ENCODE measurements at places on chromosomes 6 and 20.

- DNase-seq, result no peak
Measured at GRCh38 chr6:167479901-167480648, 155.2 kb downstream of the TTLL2 start.

- no peak for DNase-seq
Measured at GRCh38 chr6:155216312-155217046, 47.3 kb upstream of the CLDN20 start.

- no peak for DNase-seq
Measured at GRCh38 chr20:62913043-62913630, 13.2 kb downstream of the DIDO1 start.

DNA sequence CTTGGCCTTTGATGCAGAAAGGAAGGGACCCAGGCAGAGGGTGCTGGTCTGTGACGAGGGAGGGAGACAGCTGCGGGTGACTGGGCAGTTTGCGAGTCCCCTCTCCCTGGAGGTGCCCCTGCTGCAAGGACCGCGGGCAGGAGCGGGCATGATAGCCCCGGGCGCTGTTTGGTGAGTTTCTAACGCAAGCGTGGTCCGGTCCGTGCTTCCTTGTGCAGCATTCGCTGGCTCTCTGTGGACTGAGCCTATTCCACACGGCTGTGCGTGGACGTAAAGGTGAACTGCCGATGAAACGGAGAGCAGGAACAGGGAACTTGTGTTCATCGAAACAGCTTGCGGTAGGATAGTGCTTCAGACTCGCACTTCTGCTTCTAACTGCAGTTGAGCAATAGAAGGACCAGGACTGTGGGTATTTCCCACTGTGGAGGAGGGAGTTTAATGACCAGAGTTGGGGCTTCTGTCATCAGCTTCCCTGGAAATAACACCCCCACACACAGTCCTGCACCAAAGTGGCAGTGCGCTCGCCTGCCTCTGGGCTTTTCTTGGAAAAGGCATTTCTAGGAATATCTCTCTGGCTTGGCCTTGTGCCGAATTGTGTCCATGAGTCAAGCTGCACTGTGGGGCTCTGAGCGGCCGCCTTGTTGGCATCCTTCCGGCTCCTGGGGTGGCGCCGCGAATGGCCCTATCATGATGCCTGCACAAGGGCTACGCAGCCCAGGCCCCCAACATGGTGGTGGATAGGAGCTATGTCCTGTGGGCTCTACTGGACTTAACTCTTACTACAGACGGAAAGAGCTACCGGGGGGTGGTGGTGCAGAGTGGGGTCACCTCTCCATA is 48.9 kb downstream of the DUSP22 start:
- DNase-seq, result no peak

DNA sequence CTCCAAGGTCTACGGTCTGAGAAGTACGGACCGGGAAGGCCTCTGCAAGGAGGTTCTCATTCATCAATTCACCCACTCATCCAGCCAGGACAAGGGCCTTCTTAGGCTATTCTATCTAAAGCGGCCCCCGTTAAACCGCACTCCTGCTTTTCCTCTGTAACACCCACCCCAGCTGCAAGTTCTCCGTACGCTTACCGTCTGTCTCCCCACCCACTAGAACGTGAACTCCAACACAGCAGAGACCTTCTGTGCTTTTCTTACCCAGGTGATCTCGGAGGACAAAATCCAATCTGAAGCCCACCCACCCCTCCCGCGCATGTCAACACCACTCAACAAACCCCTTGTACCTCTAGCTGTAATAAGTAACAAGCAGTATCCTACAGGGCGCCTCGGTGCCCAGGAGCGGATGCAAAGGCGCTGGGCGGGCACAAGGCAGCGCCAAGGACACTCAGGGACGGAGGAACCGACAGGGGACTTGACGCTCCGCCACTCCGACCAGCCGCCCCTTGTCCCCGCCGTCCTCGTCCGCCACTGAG is 351 bp downstream of the AURKA start:
- DNase-seq, result no peak

DNA sequence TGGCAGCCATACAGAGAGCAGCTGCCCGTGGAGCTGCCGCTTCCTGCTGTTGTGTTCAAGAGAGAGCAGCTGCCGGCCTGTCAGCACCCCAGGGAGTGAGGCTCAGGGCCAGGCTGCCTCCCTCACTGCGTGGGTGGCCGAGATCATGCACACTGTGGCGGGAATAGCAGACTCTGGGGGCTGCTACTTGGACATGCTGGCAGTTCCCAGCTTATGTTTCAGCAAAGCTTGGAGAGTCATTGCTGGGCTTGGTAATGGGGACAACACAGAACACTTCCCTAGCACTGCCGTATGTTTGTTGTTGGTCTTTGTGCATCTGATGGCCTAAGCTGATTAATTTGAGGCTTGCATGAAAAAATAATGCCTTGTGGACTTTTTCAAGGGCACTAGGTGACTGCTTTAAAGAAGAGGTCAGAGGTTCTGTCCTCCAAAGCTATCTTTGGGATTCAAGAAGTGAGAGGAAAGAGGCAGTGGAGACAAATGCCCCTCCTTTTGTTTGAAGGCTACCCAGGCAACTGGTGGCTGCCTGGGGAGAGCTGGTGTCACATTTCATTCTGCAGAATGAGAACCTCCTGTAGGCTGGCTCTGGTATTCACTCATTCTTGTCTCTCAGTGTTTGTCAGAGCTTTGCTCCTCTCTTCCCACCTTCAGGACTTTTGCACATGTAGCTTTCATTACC is 18.8 kb downstream of the MRAP2 start:
- DNase-seq, result peak; percentile 83

GRCh38 chr6:144263786-144264185 is 21.3 kb upstream of the UTRN start:
- DNase-seq, result no peak

DNA sequence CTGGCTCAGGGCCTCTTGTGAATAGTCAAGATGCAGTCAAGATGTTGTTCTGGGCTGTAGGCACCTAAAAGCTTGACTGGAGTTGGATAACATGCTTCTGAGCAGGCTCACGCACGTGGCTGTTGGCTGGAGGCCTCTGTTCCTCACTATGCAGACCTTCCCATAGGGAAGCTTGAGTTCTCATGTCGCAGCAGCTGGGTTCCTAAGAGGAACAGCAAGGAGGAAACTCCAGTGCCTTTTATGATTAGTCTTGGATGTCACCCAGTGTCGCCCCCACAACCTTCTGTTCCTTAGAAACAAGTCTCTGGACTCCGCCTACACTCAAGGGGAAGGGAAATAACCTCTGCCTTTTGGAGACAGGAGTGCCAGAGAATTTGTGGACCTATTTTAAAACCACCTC is 210.7 kb downstream of the BCAS1 start:
- no peak for DNase-seq

DNA sequence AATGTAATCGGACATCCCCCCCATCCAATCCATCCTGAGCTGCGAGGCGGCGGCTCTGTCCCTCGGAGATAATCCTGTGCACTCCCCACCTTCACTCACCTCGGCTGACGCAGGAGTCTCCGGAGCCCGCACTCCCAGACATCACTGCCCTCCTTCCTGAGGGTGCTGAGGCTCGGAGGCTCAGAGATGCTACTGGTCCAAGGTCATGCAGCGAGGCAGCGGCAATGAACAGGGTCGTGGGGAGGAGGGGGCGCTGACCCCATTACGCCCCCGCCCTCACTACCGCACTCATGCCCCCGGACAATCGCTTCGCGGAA is 485 bp downstream of the ADISSP start:
- no peak for DNase-seq

GRCh38 chr20:25117990-25118389 is 36.0 kb upstream of the VSX1 start:
- no peak for DNase-seq
